ENCODE measurements at places on chromosomes 13 and 19. TPM values are rescaled to one million over a fixed set of nuclear protein-coding genes. Genes with fewer than 3 reads are reported as not detected.

DNA sequence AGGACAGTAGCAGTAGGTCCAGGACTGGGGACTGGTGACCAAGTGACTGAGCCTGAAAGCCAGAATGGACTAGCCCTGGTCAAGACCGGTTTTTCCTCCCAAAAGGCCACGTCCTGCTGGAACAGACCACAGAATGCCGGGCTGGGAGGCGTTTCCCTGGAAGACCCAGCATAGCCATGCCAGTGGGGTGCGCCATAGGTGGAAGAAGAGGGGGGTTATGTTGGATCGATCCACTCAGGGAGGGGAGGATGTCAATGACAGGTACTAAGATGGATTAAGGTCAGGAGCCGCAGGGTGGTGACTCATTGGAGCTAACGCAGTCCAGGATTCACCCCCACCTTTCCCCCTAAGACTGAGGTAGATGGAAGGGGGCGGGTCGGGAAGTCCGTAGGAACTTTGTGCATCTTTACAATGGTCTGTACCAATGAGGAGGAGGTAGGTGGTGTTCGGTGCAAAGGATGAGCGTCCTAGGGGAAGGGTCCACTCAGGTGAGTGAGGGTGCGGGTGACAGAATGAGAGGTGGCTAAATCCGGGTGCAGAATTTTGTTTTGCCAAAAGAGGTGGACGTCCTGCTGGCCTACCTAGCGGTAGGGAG, 21.0 kb downstream of the VASP start:
- DNase-seq: peak; percentile 32

DNA sequence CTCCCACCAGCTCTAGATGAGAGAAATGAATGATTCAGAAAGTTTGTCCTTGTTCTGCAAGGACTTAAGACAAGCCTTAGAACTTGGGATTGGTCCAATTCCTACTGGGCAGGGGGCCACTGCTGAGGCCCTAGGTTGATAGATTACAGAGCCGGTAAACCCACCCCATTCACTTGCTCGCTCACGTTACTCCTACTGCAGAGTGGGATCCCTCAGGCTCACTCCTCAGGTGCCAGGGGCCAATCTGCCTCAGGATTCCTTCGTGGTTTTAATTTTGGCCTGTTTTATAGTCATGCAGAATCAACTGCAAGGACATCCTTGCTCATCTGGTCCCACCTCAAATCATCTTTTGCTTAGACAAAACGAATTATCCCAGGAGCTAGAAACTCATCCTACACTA, 59.0 kb downstream of the SERP2 start:
- DNase-seq: no peak

DNA sequence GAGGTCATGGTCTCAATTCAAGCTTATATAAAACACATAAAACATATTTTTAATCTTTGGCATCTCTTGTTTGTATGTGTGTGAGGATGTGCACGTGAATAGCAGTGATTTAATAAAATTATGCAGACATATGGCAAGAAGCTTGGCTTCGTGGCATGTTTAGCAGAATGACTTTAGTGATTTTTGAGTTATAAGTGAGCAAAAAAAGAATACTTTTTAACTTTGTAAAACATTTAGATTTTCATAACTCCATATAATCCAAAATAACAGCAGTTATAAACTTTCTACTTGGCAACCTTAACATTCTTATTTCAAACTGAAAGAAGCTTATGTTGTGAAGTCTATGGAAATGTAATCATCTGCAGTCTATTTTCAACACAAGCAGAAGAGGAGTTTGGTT, 120.6 kb downstream of the SLITRK1 start:
- no peak for DNase-seq

GRCh38 chr19:10069046-10069445, 17.1 kb upstream of the SHFL start:
- no peak for DNase-seq

DNA sequence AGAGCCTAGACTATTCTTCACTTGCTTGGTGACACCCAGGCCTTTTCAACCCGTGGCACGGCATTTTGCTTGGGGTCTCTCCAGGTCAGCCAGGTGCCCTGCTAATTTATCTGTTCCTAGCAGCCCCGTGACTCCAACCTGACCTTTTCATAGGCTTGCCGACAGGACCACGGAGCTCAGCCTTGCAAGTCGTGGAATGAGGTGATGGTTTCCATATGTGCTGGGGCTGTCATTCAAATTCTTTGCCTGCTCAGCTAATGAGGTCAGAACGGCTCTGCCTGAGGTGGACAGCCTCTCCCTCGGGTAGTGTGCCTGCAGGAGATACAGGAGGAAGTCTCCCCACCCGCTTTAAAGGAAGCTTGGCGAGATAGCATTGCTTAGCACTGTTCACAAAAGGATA, 61.0 kb downstream of the SHISA2 start:
- DNase-seq: no peak

DNA sequence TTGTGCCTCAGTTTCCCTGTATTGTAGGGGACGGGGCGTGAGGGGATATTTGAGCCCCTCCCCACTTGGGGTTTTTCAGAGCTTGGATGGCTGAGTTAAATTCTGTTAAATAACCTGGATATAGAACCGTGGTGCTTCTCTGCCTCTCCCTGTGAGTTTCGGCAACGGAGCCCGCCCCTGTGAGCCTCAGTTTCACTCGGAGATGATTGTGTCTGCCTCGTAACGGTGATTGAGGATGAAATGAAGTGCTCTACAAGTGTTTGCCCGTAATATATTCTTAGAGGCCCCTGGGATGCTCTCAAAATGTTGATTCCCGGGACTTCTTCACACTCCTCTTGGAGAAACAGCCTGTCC, 509 bp downstream of the KXD1 start:
- DNase-seq: no peak

GRCh38 chr13:89204435-89204834, 1533.3 kb downstream of the SLITRK5 start:
- DNase-seq: no peak

DNA sequence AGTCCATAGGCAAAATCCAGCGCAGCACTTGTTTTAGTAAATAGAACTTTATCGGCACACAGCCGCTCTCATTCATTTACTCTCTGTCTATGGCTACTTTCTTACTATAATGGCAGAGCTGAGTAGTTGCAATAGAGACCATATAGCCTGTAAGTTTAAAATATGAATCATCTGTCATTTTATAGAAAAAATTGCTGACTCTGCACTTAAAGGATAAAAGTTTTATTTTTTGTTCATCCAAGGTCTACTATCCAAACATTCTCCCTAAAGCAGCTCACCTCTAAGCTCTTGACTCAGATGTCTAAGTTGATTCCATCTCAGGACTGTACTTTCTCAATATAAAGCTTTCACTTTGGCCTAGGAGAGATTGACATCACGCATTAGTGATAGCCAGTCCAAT, 825.7 kb downstream of the OLFM4 start:
- no peak for DNase-seq

Gene FFAR1
- not detected for total RNA-seq

Gene TNNT1
- total RNA-seq: 1.00 TPM

Gene YJEFN3
- 2.8 TPM for total RNA-seq
